ENCODE measurements at places on chromosomes 6 and 20.

GRCh38 chr6:106527117-106527516 is 102.2 kb downstream of the RTN4IP1 start:
- no peak for DNase-seq

DNA sequence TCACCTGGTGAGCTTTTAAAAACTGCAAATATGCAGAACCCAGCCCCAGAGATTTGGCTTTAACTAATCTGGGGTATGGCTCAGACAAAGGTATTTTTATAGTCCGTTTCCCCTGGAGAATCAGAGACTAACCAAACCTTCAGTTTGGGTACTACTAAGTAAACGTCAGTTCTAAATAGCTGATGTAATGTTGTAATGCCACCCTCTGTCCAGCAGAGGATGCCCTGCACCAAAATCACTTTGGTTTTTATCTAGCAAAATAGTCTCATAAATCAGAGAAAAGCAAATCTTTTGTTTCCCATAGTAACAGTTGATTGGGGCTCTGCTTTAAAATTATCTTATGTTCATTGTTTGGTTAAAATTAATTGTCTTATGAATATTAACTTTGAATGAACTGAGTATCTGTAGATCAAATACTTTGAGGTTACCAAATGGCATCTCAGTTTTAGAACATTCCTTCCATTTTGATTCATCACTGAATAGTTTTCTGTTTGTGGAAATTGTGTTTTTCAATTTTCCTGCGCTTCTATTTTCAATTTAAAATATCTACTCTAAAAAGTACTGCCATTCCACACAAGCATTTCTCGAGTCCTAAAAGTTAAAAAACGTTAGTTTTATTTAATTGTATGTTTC is 278.3 kb upstream of the PLCB4 start:
- DNase-seq: peak; percentile 65

DNA sequence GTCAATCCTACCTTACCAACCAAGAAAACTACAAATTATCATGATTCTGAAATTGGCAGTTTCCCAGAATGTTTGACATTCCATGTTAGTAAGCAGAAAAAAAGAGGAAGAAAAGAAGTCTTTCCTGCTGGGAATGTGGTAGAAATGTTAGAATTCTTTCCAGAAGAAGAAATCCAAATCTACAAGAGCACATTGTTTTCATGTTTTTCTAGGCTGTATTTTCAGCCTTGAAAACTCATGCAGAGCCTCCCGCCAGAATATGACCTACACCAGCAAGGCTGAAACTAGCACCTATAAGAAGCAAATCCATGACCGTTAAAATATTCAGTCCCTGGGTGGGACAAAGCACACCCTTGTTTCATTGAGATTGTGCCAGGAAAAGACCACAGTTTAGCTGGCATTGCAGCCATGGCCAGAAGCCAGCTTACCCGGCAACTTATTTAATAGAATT is 259.4 kb downstream of the GJA1 start:
- DNase-seq: no peak

GRCh38 chr6:90160013-90160412 is 136.6 kb downstream of the BACH2 start:
- DNase-seq: peak; percentile 88

- DNase-seq: no peak
Observed at GRCh38 chr6:143705569-143705968, 27.8 kb downstream of the PHACTR2 start.

DNA sequence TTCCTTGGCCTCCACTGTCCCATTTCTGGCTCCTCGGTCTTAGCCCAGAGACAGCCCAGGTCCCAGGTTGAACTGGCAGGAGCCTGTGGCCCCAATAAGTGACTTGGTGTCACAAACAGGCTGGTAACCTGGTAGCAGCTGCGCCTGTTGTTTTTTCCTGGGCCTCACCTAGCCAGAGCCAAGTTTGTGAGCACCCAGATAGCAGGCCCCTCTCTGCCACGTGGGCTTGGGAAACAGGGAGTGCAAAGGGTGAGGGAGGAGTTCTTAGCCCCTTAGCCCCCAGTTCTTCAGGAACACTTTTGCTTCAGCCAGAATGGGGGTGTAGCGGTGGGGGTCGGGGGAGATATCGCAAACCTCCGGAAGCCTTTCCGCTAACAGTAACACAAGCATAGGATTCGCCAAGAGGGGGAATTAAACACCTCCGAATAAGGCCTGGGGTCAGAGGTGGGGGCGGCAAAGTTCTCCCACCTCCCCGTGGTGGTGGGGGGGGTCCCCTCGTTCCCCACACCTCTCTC is 760 bp downstream of the C6orf132 start:
- no peak for DNase-seq

DNA sequence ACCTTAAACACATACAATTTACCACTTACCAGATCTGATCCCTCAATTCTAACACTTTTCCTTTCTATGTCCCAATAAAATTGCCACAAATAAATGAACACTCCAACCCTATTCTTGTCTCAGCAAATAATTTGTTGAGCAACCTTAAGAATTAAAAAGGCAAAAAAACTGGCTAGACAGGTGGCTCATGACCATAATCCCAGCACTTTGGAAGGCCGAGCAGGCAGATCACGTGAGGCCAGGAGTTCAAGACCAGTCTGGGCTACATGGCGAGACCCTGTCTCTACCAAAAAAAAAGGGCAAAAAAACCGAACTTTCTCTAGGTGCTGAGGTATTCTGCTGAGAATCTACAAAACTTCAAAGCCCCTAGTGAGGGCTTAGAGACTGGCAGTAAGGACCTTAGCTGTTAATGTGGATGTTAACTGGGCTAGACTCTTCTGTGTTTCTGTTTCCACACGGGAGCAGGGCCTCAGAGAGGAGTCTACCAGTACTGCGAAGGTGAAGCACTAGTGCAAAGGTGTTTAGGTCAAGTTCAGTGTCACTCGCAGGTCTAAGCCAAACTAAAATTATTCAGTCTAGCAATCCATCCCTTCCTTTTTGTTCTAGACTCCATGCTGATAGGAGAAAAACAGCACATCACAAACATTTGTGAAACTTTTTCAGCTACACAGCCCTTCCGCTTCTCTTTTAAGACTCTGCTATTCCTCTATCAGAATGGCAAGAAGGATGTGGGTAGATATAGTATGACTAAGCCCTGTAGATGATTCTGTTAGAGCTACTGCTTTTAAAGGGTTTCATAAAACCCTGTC is 2.6 kb downstream of the FASTKD5 start:
- peak; percentile 49 for DNase-seq

DNA sequence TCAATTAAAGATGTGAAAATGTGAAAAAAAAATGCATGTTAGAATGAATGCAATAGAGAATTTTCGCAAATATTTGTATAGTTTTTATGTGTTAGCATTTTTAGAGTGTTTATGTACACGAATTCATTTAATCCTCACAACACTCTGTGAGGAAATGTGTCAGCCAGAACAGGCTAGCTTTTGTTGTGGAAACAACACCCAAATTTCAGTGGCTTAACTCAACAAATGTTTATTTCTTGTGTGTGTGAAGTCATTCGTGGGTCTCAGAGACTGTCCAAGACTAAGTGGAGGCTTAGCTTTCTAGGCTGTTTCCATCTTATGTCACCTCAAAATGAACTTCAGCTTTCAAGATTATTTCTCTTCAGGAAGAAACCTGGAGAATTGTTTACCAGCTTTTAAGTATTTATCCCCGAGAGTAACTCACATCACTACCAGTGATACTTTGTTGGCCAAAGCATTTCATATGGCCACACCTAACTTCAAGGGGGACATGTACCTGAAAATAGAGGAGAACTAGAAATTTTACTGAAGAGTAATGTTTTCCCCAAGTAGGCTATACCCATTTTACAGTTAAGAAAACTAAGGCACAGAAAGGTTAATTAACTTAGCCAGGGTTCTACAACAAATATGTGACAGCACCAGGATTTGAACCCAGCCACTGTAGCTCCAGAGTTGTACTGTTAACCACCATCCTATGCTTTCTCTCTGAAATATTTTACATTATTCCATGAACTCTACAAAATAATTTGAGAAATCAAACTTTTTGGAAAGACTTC is 306.1 kb downstream of the QKI start:
- DNase-seq: no peak

GRCh38 chr20:24574307-24574706 is 104.9 kb downstream of the SYNDIG1 start:
- DNase-seq: no peak

DNA sequence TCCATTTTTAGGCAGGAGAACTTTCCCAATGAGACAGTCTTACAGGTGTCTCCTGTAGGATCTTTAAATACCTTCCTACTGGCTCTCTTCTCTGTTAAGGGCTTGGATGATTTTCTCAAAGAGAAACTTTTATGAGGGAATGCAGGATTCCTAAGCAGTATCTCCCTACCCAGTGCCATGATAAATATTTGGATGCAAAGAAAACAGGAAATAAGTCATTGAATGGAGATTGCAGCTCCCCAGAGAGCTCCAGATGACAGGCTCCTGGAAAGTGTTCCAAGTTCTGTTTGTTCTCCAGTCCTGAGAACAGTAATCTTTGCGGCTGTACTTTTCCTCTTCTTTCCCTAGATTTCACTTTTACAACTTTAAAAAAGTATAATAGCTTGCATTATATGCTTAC is 2.4 kb upstream of the SCGN start:
- no peak for DNase-seq

- DNase-seq: no peak
Observed at GRCh38 chr6:130964808-130965604, 98.0 kb downstream of the EPB41L2 start.

DNA sequence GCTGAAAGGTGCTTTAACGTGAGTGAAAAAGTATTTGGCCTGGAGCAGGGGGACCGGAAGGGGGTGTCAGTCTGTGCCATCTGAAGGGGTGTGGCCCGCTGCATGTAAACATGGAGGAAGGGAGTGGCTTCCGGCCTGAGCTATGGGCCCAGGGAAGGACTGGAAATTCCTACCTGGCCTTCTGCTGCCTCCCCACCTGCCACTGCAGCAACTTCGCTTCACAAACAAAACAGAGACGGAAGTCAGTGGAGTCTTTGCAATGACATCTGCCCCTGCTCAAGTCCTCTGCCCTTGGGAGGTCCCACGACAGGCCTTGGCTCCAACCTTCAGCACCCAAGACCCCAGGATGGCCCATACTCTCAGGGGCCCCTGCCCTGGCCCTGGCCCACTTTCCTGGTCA is 28.1 kb upstream of the FOXP4 start:
- no peak for DNase-seq

GRCh38 chr6:144582939-144583613 is 297.9 kb downstream of the UTRN start:
- peak; percentile 52 for DNase-seq

All from hematopoietic multipotent progenitor cell treated with erythropoietin and hydrocortisone succinate and interleukin-3 and kit ligand, for 8 days (in vitro differentiated cells).